ENCODE measurements at places on chromosomes 5 and 9. TPM values are rescaled to one million over a fixed set of nuclear protein-coding genes. Genes with fewer than 3 reads are reported as not detected.

CNOT6 gene
- 10.6 TPM for total RNA-seq

- DNase-seq, result no peak
Measured at GRCh38 chr9:74951725-74952151, 974 bp downstream of the C9orf40 start.

DNA sequence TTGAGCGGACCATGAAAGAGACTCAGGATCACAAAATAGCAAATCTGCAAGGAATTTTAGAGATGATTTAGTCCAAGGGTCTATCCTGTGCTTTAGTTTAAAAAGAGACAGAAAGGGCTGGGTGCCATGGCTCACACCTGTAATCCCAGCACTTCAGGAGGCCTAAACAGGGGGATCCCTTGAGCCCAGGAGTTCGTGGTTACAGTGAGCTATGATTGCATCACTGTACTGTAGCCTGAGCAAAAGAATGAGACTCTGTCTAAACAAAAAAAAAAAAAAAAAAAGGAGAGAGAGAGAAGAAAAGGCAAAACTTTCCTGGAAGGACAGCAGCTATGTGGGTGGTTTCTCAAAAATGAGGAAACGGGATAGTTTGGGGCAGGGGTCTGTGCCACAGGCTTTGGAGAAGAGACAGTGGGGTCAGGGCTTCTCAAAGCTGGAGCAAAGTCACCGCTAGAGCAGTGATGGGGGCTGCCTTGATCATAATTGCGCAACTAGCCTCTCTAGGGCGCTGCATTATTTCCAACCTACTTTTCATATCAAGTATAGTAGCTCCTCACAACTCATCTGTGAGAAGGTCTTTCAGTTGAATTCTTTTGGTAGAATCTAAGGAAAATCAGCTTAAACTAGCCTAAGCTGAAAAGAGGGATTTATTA is 8.5 kb upstream of the ANKH start:
- DNase-seq, result no peak

GRCh38 chr5:78514427-78515330 is 133.9 kb downstream of the LHFPL2 start:
- DNase-seq, result no peak

DNA sequence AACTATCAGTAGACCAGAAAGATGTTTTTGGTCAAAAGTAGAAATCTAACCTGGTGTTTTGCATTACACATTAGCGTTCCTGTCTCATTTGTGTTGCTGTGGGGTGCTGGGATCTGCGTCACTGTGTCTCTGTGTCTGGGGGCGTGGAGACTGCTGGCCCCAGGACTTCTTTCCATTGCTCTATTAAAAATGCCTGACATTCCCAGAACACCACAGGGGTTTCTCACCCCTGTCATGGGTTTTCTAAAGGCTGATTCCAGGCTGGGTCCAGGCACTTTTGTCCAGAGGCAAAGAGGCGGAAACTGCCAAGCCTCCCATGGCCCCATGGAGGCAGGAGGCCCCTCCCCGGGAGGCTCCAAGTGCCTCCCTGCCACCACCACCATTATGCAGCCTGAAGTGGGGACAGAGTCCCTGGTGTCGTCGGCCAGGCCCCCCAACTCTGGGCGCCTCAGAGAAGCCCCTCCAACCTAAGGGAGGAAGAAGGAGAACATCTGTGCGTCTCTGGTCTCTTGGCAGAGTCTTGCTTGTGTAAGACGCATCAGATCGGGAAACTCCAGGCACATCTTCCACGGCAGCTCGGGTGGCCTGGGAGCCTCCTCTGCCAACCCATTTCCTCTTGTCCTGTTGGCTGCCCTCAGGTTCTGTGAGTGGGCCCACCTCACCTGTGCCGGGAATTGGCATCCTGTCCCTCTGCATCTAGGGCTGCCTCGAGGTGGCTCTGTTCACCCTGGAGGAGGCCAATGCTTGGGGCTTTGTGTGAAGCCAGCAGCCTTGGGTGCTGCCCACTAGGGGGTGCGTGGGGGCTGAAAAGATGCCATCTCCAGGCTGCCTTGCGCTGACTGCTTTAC is 13.8 kb upstream of the PLEKHG4B start:
- DNase-seq, result no peak

FKTN gene
- 19.5 TPM for total RNA-seq

IRX2 gene
- 17.2 TPM for total RNA-seq

GRCh38 chr5:75034137-75034739 is 18.1 kb downstream of the GCNT4 start:
- no peak for DNase-seq

DNA sequence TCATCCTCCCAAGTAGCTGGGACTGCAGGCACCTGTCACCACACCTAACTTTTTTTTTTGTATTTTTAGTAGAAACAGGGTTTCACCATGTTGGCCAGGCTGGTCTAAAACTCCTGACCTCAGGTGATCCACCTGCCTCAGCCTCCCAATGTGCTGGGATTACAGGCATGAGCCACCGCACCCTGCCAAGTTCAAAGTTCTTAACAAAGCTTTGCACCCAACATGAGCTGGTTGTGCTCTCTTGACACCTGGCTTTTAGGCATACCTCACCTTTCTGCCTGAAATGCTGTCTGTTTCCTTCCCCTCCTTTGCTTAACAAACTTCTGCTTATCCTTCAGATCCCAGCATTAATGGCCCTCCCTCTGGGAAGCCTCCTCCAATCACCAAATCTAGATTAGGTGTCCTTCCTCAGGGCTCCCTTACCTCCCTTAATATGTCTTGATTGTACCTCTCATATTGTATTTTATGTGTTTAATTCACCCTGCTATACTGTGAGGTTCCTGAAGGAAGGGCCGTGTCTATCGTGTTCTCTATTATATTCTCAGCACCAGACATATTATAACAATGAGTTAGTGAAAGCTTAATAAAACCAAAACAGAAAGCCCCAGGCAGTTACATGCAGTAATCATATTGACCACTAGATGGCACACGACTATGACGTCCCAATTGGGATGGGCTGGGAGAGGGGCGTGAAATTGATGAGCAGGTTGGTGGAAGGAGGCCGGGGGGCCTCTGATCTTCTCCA is 62.9 kb upstream of the PPARGC1B start:
- no peak for DNase-seq

DNA sequence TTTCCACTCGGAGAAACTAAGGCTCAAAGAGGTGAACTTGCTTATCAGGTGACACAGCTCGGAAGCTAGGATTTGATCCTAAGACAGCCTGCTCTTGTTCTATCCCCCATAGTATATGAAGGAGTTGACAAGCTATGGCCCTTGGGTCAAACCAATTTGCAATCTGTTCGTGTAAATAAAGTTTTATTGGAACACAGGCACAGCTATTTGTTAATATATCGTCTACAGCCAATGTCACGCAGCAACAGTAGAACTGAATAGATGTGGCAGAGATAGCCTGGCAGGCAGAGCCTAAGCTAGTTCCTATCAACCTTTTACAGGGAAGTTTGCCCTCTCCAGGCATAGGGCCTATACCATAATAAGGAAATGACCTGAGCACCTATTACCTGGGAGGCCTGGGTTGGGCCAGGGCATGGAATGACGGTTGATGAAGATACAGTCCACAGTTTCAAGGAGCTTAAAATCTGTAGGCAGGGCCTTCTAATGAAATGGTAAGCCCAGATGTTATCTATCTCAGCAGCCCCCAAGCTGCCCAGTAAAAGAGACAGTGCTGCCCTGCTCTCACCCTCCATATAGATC is 179.0 kb downstream of the TTLL11 start:
- DNase-seq, result no peak

GRCh38 chr9:135801070-135801469 is 99.1 kb downstream of the KCNT1 start:
- DNase-seq, result no peak

DNA sequence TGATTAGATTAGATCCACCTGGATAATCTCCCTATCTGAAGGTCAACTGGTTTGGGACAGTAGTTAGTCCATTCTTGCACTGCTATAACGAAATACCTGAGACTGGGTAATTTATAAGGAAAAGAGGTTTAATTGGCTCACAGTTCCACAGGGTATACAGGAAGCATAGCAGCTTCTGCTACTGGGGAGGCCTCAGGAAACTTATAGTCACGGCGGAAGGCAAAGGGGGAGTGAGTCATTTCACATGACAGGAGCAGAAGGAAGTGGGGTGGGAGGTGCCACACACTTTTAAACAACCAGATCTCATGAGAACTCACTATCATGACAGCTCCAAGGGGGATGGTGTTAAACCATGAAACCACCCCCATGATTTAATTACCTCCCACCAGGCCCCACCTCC is 9.9 kb downstream of the C9orf40 start:
- no peak for DNase-seq

DNA sequence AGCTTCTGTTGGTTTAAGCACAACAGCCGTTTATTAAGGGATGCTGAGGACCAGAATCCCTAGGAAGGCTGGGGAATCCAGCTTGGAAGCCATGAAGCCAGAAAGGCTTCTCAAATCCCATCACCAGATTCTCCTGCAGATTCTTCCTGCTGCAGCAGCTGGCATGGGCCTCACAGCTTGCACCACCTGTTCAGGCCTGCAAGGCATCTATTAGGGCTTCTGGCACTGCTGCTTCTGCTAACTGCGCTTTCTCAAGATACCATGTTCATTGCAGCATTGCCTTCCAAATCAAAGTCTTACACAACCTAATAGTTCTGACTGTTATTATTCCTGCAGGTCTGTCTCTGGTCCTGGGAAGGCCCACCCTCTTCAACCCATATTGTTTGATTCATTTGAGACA is 51.2 kb upstream of the ZNF366 start:
- no peak for DNase-seq

GRCh38 chr5:5364932-5365331 is 57.5 kb upstream of the ICE1 start:
- DNase-seq, result no peak

CDH6 gene
- 34.9 TPM for total RNA-seq

All from epithelial cell of proximal tubule (primary cell).